ENCODE measurements at places on chromosomes 12 and 14.

- DNase-seq: no peak
Observed at GRCh38 chr12:18629916-18630315, 107.9 kb downstream of the PLCZ1 start.

- no peak for DNase-seq
Observed at GRCh38 chr12:27824126-27824842, 44.2 kb upstream of the MANSC4 start.

DNA sequence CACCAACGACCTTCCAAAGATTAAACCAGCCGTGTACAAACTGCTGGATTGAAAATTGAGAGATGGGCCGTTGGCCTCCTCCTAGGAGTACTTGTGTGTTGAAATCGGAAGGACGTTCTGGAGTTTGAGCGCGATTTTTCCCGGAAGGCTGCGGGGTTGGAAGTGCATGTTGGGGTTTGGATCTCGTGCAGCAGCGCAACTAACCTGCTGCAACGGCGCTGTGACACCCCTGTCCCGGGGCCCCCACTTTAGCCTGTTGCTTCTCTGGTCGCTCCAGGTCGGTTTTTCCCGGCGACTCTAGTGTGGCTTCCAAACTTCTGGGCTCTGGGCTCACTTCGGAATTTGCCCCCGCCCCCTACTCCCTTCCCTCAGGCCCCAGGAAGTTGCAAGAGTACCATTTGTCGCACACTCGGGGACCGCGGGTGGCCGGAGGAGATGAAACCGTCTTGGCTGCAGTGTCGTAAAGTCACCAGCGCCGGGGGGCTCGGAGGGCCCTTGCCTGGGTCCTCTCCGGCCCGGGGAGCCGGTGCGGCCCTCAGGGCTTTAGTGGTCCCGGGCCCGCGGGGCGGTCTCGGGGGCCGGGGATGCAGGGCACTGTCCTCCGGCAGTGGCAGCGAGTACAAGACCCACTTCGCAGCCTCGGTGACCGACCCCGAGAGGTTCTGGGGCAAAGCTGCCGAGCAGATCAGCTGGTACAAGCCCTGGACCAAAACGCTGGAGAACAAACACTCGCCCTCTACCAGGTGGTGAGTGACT, at the start of gene ACSS3:
Gene ACSS3 (plus strand): TSS at position 394 of the 756 bp plus-strand sequence. CDS start 42 bp downstream, at position 436.
- DNase-seq: no peak

DNA sequence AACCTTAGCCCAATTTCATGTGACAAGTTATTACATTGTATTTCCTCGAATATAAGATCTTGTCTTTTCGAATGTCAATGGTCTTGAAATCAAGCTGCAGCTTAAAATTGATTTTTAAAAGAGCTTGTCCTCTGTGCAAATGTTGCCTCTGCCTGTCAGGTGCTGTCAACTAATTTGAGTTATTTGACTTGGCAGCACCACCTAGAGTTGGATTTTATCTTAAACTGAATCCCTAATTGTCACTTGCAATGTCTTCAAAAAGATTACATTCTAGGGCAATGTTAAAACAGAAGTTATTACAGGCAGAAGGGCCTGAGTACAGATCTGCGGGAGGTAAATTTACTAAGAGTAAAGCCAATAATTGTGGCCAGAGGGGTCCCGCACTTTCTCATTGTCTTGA, 26.2 kb upstream of the TUNAR start:
- DNase-seq: no peak

GRCh38 chr14:73851000-73851399, 631 bp upstream of the PTGR2 start:
- peak; percentile 76 for DNase-seq

- no peak for DNase-seq
Observed at GRCh38 chr14:96205978-96206360, 1.3 kb downstream of the BDKRB2 start.

- DNase-seq: no peak
Observed at GRCh38 chr14:99132821-99133635, 139.0 kb downstream of the BCL11B start.

- no peak for DNase-seq
Observed at GRCh38 chr12:104281636-104282035, 21.9 kb upstream of the EID3 start.

- DNase-seq: no peak
Observed at GRCh38 chr12:25924491-25925001, 33.9 kb upstream of the RASSF8 start.

DNA sequence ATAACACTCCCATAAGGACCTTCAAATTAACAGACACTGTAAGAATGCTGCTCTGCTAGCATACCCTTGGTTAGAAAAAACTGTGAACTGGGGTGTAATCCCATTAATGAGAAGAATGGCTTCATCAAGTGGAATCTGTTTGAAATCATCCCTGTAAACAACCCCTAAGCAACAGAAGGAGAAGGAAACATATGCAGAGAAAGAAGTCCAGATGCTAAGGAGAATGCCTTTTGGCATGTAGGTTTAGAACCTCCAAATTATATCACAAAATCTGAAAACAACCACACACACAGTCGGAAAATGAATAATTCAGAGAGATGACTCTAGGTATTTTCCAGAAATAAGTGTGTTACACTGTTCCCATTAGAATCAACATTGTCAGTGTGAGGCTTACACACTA, 140.2 kb downstream of the NUAK1 start:
- DNase-seq: no peak

DNA sequence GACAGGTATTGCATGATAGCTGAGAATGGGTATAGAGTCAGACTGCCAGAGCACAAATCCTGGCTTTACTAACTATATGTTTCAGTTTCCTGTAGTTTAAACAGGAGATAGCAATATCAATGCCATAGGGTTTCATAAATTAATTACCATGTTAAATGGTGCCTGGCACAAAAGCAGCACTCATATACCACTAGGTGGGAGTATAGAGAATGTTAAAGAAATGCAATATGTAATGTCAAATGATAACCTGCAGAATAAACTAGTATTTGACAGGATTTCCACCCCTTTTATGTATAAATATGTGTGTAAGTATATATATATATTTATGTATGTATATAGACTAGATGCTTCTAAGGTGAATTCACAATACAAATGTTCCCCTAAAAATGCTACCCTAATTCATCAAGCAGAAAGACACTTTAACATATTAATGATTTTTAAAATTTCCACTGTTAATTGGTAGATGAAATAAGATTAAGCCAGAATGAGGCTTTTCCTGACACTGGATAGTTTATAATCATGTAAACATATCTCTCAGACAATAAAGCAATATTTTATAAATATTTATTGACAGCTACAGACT, 8.6 kb downstream of the WDR89 start:
- DNase-seq: no peak

DNA sequence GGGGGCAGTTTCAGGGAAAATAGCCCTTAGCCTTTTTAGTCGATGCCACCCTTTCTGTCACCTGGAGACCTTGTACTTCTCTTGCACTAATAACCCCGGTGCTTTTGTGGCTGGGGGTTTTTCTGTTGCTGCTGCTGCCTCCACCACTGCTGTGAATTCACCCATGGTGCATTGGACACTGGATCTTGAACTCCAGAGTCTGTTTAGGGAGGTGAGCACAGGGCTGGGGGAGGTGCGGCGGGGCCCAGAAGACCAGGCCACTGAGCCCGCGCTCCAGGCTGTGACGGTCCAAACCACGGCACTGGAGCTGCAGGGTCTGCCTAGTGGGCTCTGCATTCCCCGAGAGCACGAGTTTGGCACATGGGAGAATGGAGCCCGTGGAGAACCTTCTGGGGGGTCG, 100.6 kb downstream of the NINJ2 start:
- no peak for DNase-seq

GRCh38 chr14:98752660-98753059, 519.3 kb downstream of the BCL11B start:
- no peak for DNase-seq

- DNase-seq: no peak
Observed at GRCh38 chr12:90987520-90987919, 17.3 kb downstream of the EPYC start.

DNA sequence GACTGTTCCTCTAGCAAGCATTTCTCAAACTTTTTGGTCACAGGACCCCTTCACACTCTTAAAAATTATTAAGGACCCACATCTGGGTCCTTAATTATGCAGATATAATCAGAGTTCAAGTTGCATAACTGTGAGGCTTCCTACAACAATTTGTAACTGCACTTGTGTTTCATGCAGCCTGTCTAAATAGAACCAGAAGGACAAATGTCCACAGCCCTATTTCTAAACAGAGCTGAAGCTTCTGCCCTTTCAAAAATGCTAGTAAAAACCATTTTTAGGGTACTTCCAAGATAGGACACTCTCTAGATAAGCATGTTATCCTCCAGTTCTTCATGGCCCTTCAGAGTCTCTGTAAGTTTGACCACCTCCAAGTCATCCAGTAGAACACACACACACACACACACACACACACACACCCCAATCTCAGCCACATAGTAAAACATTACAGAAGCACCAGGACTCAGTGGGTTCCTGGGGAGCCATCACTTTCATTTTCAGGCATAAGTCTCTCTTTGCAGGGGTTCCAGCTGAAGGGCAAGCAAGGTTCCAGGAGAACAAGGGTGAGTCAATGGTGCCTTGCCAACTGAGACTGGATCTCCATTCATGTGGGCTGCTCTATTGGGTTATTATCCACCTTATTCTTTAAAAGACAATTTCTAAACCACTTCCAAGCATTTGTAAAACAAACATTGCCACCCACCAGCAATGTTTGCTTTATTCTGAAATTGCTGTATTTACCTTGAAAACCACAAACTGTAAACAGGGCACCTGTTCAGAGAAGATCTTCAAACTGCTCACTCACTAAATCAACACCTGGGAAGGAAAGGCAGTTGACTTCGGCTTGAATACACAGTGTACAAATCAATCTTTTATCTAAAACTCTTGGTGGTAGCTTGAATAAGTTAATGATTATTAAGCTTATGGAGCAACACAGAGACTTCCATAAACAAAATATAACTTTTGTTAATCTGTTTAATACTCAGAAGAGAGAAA, 64.1 kb downstream of the ITPR2 start:
- no peak for DNase-seq

DNA sequence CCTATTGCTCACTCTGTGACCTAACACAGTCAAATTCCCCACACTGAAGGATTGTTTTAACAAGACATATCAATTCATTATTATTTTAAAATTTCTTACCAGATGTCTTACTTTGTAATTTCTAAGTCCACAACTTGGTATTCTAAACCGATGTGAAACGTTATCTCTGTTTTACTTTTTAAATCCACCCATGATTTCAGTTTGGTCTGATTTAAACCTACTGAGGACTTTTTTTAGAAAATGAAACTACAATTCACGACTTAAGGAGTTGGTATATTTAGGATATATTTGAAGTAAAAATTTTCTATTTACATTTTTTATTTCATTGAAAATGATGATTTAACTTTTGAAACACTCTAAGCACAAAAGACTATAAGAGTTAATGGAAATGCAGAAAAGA, 35.1 kb upstream of the GRIP1 start:
- DNase-seq: no peak

DNA sequence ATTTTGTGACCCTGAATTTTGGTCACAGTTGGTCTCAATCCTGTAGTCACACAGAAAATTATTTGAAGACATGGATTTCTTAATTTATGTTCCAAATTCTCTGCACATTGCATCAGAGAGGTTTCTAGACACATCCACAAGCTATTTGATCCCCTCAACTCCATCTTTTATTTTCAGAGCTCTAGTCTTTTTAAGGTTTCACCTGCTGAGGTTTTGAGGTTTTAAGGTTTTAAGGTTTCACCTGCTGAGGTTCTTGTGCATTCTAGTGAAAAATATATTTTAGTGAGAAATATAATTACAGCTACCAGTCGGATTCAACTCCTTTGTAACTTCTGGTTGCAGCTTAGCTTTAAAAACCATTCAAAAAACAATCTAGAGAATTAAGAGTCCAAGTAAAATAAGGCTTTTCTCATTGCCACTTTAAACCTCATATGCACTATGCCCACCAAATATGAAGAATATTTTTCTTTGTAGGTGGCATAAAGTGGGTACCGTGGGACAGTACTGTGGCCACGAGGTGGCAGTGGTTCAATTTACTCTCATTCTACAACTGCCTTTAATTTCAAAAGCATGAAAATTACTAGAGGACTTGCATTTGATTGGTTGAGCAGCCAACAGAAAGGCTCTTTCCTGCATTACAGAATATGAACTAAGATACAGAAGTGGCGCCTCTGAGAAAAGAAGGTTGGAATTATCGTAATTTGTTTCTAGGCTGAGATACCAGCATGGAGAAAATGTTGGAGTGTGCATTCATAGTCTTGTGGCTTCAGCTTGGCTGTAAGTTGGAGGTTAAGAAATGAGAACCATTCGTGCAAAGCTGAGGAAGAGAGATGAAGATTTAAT, 366.5 kb upstream of the OR4E1 start:
- DNase-seq: no peak

DNA sequence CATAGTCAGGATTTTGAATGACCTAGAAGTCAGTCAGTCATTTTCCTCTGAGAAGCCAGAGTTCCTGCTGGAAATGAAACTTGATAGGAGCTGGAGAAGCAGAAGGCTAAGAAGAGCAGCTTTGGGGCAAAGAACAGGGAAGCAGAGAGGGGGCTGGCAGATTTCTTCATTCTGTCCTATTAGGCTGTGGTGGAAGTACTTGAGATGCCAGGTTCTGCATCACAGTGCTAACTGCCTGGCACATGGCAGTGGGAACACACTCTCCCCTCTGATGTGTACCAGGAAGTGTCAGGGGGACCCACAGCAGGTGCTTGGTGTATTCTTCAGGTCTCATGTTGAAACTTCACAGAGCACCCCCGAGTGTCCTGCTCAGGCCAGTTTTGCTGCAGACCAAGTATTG, 61.0 kb downstream of the SUSD6 start:
- DNase-seq: no peak

DNA sequence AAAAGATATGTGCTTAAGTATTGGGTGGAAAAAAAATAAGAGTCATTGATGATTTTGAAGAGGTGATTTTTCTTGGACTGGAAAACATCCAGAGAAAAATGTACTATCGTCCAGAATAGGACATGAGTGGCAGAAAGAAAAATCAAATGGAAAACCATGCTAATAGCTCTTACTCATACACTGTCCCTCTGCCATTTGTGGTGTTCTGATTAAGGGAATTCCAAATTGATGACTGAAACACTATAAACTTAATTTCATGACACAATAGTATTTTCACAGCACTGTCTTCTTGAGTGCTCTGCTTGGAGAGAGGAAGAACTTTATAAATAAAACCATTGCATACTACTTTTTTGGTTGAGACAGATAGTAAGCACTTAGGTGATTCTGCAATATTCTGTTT, 72.4 kb downstream of the USP15 start:
- DNase-seq: peak; percentile 10

DNA sequence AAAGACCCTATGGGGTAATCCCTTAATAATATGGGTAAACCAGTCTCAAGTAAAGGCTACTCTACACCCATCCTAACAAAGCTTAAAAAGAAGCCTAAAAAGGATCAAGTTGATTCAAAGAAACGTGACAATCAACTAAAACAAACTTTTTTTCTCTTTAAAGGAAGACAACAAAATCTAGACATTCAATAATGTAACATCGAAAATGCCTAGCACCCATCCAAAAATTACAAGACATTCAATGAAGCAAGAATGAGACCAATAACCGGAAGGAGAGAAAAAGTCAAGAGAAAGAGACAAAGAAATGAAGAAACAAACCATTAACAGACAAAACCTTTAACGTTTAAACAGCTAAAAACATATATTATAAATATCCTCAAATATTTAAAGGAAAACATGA, 143.8 kb upstream of the VASH1 start:
- DNase-seq: no peak

Measured in kidney epithelial cell (primary cell).